ENCODE measurements at places on chromosomes 4 and X. TPM values are rescaled to one million over a fixed set of nuclear protein-coding genes. Genes with fewer than 3 reads are reported as not detected.

DNA sequence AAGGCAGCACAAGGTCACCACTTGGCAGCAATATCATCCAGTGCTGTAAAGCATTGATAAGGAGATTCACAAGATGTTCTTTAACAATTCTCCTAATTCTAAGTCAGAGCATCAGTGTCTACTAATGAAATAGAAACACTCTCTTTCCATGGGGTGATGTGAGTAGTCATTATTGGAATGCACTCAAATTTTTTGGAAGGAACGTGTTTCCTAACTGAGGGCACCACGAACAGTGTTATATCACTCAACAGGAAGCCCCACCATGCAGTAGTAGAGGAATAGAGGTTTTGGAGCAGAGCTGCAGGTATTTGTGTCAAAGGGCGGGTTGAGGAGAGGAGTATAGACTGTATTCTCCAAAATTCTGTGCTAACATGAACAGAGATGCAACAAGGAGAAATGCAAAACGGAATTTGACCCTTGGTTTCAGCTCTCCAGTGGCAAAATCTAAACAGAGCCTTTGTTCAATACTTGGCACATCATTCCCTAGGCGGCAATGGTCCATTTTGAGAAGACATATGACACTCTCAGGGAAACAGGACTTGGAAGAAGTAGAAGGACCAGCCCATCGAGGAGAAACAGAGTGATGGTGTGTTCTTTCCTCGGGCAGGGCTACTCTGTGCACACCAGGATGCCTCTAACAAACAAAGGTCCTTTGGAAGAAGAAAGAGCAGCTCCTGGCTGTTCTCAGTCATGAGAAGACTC lies 98.9 kb downstream of the CPEB2 start:
- DNase-seq, result no peak

DNA sequence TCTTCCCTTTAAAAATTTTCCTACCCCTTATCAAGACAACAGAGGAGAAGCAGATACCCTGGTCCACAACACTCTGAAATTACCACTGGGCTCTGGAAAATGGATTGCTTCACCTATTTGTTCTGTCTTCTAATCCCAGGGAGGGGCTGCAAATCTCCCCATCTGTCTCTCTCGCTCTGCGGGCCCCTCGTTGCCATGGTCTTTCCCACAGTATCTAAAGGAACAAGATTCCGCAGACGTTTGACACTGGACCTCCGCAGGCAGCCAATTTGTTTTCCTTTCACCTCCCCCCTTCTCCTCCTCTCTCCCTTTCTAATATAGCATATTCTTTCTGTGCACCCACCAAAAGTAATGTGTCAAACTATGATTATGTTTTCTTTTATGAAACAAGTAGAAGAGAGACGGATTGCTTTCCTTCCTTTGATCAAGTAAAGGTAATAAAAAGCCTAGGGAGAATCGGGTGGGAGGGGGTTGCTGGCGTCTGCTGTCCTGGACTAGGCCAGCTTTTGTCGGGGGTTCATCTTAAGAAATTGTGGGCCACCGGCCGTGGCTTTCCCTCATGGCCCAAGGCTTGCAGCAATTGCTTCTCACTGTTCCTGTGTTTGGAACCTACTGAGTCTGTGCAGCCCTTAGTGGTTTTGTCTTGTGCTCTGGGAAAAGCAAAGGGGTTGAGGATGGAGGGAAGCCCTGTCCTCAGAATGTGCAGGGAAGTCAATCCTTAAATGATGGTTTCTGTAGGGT lies 81.0 kb downstream of the MGST2 start:
- DNase-seq, result no peak

- no peak for DNase-seq
Observed at GRCh38 chr4:68871809-68872642, 56.2 kb downstream of the UGT2B10 start.

GRCh38 chrX:116009346-116009745 lies 161.2 kb upstream of the AGTR2 start:
- no peak for DNase-seq

- peak; percentile 84 for DNase-seq
Observed at GRCh38 chr4:176259330-176260090, 9.5 kb downstream of the ASB5 start.

GRCh38 chrX:138845786-138846185 lies 134.3 kb upstream of the FGF13 start:
- DNase-seq, result no peak

GRCh38 chr4:153206534-153206933 lies 2.3 kb downstream of the TRIM2 start:
- no peak for DNase-seq

GRCh38 chr4:153252122-153252521 lies 47.9 kb downstream of the TRIM2 start:
- no peak for DNase-seq

- no peak for DNase-seq
Observed at GRCh38 chr4:127006446-127006877, 626.3 kb upstream of the INTU start.

- DNase-seq, result no peak
Observed at GRCh38 chrX:138240266-138240665, 471.3 kb downstream of the FGF13 start.

DNA sequence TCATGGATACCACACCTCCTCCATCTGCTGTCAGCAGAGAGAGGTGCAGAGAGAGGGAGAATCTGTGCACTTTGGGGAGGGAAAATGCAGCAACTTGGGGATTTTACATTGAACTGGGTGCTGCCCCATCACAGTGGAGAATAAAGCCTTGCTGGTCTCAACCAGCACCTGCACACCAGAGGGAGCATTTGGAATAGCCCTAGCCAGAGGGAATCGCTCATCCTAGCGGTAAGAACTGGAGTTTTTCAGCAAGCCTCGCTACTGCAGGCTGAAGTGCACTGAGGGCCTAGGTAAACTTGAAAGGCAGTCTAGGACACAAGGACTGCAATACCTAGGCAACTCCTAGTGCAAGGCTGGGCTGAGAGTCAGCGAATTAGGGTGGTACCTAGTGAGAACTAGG lies 148.7 kb downstream of the KDR start:
- DNase-seq, result no peak

DNA sequence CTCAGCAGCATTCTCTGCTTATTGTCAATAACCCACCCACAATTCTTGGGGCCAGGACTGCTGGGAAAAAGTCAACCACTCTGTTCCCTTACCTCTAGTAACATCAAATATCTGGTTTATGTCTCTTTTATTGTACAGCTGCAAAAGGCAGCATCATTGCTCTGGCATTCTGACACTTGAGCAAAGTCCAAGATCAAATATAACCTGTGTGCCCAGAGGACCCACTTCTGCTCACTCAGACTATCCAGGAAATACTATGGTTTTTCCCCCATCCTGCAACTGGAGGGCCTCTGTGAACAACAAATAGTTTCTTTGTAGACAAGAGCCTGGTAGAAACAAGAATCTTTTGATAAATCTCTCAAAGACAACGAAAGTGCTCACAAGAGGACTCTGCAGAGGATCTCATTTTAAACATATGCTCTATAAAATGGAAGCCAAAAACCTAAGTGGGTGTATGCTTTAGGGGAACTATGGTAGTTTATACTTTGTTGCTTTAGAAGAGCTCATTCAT lies 154.7 kb downstream of the RAB28 start:
- DNase-seq, result peak; percentile 12

DNA sequence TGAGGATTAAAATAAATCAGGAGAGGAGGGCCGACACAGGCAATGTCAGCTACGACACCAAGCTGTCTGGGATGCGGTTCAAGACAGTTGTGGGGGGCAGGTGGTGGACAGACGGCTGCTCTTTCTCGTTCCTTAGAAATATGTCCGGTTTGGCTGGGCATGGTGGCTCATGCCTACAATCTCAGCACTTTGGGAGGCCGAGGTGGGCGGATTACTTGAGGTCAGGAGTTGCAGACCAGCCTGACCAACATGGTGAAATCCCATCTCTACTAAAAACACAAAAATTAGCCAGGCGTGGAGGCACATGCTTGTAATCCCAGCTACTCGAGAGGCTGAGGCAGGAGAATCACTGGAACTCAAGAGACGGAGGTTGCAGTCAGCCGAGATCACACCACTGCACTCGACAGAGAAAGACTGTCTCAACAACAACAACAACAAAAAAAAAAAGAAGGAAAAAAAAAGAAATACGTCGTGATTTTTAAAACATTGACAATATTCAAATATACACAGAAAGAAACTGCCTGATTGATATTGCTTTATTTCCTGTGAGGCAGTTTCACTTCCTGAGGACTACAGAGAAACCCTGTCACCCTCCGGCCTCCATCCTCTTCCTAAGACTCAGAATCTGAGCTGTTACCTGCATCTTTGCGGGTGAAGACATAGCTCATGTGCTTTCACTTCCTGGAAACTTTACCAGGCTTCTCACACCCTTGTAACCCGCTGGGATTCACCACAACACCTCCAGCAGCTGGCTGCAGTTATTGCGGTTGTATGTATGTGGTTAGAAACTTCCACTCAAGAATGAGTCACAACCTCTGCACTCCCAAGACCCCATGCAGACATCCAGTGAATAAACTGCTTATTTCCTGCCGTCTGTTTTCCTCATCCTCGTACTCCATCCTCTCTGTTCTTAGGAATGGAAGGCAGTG lies 63.8 kb upstream of the STS start:
- peak; percentile 91 for DNase-seq

- DNase-seq, result no peak
Observed at GRCh38 chrX:39260965-39261364, 459.7 kb downstream of the MID1IP1 start.

The FAM184B gene
- not detected for total RNA-seq

GRCh38 chr4:73066928-73067327 lies 2.6 kb downstream of the COX18 start:
- DNase-seq, result no peak

The NSUN7 gene
- total RNA-seq, result 0.86 TPM

The CT47B1 gene
- total RNA-seq, result not detected

The PAGE4 gene
- total RNA-seq, result not detected

- no peak for DNase-seq
Observed at GRCh38 chr4:133208694-133209285, 59.7 kb downstream of the PCDH10 start.

DNA sequence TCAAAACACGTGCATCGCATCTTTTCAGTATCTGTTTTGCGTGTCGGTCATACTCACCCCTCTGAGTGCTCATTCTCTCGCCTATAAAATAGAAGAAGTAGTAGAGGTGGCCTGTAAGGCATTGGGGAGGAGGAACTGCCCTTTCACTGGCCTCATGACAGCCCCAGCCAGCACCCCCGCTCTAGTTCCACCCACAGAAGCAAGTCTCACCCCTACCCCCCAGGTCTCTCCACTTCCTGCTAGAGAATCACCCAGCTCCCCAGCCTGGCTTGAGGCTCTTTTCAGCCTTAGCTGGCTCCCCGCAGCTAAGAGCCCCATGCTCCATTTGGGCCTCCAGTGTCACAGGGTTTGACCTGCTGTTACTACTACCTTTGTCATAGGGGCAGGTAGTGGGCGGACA lies 11.8 kb downstream of the HDAC6 start:
- DNase-seq, result no peak

The ZIC3 gene
- not detected for total RNA-seq

The MAPK10 gene
- 12.1 TPM for total RNA-seq

The FRAS1 gene
- total RNA-seq, result 1.3 TPM

GRCh38 chr4:62243895-62244294 lies 1043.8 kb downstream of the ADGRL3 start:
- DNase-seq, result no peak

- DNase-seq, result no peak
Observed at GRCh38 chrX:110413727-110414124, 55.1 kb downstream of the RTL9 start.

The GC gene
- not detected for total RNA-seq

DNA sequence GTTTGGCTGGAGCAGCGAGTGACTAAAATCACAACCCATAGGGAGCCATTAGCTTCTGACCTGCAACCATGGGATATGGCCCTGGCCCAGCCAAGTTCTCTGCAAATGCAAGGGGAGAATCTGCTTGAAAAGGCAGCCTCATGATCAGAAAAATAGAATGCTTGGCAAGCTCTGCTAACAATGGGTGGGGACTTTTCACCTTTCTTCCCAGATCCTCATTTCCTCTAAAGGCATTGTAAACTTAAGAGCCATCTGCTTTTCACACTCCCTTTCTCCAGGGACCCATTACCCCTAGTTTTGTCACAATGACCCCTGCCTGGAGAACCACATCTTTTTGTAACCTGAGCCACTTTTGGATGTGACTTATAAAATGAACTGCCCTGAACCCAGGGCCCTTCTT lies 104.3 kb downstream of the PARM1 start:
- DNase-seq, result no peak

The ARAP2 gene
- total RNA-seq, result 11.2 TPM

GRCh38 chr4:88756149-88756548 lies 58.5 kb upstream of the NAP1L5 start:
- peak; percentile 48 for DNase-seq

DNA sequence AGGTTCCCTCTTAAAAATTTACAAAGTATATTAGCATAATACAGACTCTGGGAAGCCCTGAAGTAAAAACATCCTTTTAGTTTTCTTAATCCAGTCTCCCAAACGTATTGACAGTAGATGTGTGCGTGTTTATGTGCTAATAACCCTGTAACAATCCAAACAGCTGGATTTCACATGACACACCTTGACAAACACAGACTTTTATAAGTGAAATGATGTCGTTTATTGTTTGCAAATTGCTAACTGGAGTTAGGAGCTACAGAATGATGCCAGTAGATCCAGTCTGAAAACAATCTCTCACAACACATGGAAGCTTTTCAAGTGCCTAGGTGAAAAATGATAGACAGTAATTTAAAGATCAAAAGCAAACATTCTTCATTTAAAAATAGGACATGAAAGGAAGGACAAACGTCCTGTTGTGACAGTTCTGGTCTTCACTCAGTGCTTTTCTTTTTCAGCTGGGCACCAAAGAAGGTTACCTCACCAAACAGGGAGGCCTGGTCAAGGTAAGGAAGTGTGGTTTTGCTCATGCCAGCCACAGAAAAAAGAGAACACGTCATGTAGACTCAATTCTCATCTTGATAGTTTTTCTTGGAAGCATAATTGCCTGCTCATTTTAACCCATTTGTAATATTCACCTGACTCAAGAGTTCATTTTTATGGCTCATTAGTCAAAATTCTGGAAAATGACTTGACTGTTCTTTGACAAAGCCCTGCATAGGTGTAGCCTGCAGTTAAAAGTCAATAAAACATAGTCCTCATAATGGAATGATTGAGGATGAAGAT lies 32.9 kb downstream of the LAMTOR3 start:
- no peak for DNase-seq

The PGAM4 gene
- total RNA-seq, result not detected

The STBD1 gene
- 5.8 TPM for total RNA-seq

The PLP2 gene
- 19.0 TPM for total RNA-seq

Data from fibroblast of villous mesenchyme (primary cell).